ENCODE measurements at places on chromosomes 13 and 19.

DNA sequence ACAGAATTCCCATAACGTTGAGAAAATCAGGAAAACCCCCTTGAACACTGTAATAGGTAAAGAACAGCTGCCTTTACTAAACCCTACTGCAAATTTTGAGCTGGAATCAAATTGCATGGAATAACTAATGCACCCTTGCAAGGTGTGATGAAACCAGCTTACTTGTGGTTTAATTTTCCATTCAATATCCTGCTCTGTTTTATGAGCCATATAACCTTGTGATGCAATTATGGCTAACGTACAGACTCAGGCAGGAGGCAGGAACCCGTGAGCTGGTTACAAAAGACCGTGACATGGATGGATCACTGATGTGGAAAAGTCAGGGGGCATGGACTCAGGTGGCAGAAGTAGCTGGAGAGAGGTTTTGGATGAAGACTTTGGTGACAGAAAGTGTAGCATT is 438.6 kb downstream of the COG6 start:
- DNase-seq = no peak

DNA sequence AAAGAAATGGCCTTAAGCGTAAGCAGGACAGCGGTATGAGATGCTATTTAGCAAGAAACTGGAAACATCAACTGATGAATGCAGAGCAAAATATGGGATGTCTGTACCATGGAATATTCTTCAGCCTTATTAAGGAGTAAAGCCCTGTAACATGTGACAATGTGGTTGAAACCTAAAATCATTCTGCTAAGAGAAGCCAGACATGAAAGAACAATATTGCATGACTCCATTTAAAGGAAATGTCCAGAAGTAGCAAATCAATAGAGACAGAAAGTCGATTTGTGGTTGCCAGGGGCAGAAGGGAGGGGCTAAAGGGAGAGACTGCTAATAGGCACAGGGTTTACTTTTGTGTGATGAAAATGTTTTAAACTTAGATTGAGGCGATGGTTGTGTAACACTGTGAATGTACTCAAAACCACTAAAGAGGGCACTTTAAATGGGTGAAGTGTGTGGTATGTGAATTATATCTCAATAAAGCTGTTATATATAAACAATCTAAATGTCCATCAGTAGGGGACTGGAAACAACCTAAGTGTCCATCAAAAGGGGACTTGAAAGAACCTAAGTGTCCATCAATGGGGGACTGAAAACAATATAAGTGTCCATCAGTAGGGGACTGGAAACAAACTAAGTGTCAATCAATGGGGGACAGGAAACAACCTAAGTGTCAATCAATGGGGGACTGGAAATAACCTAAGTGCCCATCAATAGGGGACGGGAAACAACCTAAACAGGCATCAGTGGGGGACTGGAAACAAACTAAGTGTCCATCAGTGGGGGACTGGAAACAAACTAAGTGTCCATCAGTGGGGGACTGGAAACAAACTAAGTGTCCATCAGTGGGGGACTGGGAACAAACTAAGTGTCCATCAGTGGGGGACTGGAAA is 45.4 kb downstream of the CCL25 start:
- DNase-seq = no peak

DNA sequence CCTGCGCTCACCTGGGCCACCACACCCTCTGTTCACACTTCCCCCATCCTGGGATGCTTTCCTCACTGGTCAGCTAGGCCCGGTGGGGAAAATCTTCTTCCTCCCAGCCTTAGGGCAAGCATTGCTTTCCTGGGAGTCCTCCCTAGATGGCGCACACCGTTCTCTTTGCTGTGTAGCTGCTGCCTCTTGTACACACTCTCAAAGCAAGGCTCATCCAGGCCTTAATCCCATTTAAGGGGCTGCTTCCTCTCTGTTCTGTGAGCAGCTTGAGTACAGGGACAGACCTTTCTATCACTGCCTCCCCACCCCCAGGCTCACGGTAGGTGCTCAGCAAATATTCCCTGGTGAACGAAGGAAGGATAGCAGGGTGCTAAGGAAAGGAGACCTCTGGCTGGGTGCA is 11.1 kb downstream of the SLC7A10 start:
- DNase-seq = no peak

- DNase-seq = no peak
Measured at GRCh38 chr13:113414335-113414734, 39.0 kb downstream of the ADPRHL1 start.

DNA sequence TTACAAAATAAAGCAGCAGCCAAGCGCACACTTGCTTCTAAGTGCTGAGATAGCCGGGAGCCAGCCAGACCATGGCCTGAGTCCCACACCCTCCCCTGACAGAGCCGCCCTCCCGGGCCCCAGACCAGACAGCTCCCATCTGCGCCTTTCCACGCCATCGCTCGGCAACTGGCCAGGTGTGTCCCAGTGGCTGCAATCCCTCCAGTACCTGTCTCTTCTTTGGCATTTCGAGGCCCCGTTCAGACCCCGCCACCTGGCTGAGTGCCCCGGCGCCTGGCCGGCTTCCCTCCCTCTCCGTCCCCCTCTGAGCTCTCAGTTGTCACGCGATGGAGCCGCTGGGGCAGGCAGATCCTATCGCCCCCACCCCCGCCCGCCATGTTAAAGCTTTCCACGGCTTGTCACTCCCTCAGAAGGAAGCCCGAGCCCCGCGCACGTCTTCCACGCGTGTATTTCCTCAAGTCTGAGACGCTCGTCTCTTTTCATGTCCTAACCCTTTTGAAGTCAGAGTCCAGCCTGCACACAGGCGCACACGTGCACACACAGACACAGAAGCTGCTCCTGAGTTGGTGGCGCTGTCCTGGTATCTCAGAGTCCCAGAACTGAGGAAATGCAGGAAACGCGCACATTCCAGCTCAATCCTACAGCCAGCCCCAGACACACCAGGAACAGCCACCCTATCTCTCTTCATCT is 7.9 kb downstream of the MLLT1 start:
- peak; percentile 75 for DNase-seq

DNA sequence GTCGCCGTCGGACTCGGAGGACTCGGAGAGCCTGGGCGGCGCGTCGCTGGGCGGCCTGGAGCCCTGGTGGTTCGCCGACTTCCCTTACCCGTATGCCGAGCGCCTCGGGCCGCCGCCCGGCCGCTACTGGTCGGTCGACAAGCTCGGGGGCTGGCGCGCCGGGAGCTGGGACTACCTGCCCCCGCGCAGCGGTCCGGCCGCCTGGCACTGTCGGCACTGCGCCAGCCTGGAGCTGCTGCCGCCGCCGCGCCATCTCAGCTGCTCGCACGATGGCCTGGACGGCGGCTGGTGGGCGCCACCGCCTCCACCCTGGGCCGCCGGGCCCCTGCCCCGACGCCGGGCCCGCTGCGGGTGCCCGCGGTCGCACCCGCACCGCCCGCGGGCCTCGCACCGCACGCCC is 2.5 kb upstream of the GRWD1 start:
- no peak for DNase-seq

- DNase-seq = no peak
Measured at GRCh38 chr13:52832313-52832712, 16.1 kb downstream of the PCDH8 start.

DNA sequence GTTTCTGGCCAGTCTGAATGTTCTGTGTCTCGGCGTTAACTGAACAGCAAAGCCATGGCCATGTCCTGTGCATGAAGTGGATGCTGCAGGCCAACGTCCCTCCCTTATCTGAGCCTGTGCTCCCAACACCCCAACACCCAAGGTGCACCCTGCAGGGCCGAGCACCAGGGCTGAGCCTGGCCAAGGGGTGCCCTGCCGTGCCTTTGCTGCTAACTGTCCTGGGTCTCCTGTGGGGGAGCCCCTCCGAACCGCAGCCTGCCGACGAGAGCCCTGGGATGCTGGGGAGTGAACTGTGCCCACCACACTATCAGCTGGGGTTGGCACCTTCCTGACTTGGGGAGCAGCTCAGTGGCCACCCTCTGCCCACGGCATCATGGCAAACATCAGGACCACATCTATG is 17.6 kb downstream of the GPX4 start:
- no peak for DNase-seq

Measured in K562 (cell line).